ENCODE measurements at places on chromosomes 4 and X.
A peak's percentile ranks its signal among the peaks of the same experiment; 100 is the strongest.

DNA sequence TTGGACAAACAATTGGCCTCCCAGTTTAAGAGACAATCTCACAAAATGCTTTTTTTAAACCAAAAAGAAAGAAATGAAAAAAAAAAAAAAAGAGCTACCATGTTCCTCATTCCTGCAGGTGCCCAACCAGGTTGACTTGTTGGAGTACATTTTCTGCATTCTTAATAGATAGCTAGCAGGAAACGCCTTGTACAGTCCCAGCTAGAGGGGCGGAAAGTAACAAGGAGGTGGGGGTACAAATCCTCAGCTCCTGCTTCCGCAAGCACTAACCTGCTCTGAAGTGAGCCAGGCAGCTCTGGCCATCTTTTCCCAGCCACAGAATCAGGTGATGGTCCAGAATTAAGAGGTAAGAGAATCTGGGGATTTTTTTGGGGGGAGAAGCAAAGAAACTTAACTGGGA is at the start of gene VGLL1:
VGLL1 (plus strand) TSS at position 265 of the 400 bp plus-strand sequence. CDS start 3,806 bp downstream, outside the sequence.
- no peak for DNase-seq

DNA sequence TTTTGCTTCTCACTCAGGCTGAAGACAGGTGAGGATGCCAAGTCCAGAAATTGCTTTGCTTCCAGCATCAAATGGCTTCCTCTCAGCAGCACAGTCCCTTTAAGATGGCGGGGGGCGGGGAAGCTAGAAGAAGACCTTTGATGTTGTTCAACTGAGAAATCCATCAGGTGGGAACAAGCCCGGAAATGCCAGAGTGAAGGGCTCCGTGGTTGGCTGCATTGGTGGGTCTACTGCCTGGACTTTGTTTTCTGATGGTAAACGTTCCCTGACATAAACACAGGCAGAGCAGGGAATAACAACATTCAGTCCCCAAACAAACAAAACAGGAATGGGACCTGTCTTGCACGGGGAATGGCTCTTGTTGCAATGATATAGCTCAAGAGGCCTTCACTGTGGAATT is 37.3 kb downstream of the APLN start:
- DNase-seq = no peak

DNA sequence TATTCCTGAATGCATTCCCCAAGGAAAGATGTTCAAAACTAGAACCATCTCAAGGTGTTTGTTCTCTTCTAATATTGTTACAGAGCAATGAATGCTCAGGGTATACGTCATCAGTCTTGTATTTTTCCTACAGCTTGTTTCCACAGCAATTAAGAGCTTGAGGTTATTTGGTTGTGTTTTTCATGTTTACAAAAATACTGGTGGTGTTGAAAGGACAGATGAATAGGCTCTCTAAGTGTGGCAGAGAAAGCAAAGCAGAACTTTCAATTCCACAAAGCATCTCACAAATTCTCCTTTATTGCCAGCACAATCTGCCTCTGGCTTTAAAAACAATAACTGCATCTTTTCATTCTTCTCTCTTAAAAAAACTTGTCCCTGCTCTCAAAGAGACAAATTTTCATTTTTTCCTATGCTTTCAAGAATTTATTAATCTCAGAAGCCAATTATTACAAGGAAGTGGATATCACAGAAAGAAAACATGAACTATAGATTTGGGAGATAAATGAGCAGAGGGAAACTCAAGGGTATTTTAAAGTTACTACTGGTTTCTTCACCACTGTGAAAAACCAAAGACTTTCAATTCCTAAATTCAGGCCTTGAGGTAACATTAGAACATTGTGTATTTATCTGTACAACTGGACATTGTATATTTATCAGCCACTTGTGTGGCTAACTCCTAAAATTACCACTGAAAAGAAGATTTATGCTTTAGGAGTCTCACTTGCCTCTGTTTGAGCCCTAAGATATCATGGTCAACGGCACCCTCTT is 49.2 kb downstream of the DDX53 start:
- no peak for DNase-seq

- no peak for DNase-seq
Observed at GRCh38 chr4:94545296-94545695, 93.6 kb downstream of the PDLIM5 start.

- DNase-seq = peak; percentile 94
Observed at GRCh38 chrX:12949927-12950656, 24.8 kb upstream of the TMSB4X start.

- DNase-seq = no peak
Observed at GRCh38 chr4:70356185-70356584, 4.4 kb upstream of the SMR3A start.

- DNase-seq = peak; percentile 84
Observed at GRCh38 chr4:6200011-6200921, at the start of gene JAKMIP1. JAKMIP1 (minus strand) TSS chr4:6200549; CDS start chr4:6112850, 87,699 bp downstream.

- DNase-seq = no peak
Observed at GRCh38 chr4:108828620-108829019, 65.8 kb upstream of the ETNPPL start.

GRCh38 chrX:134533352-134533751 is 73.4 kb downstream of the HPRT1 start:
- no peak for DNase-seq

DNA sequence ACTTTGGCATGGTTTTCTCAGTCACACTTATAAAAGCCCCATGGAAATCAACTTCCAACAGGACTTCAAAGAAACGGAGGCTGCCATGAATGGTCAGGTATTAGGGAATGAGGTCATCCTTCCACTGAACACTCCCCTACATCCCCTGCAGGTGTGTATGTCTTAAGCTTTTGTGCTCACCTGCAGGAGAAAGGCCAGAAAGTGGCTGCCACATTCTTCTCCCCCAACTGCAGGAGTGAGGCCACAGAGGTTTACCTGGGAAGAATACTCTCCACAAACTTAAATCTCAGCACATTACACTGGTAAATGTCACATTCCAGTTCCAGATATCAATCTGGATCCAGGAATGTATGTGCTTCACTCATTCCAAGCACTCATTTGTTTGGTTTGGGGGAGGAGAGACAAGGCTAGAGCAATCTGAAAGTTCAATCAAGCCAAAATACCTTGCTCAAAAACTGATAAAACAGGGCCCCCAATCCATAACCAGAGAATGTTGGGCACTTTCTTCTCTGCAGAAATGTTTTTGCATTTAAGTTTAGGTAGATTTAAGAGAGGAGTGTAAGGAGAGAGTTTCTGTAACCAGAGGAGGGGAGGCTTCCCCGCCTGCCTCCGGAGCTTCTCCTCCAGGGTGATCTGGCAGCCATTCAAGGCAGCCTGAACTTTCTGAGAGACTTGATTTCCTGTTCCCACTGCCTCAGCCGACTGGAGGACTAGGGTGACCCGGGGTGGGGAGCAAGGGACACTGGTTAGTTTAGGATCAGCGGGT is 15.4 kb downstream of the FAM9C start:
- no peak for DNase-seq

DNA sequence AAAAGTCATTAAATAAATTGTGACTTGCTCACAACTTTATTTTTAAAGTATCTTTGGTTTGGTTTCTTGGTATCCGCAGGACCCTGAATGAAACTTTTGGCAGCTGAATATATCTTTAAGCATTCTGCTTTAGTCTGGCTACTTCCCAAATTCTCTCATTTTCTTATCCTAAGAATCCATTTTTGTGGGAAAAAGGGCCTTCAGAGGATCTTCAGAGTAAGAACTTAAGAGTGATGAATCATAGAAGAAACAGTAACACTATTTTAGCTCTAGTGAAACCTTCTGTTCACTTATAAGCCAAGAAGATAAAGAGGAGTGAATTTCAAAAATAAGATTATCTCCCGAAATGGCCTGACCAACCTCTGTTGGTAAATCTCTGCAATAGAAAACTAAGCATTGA is 540.6 kb upstream of the MAGEB18 start:
- no peak for DNase-seq

- peak; percentile 63 for DNase-seq
Observed at GRCh38 chr4:123870216-123870876, 473.8 kb downstream of the SPRY1 start.

GRCh38 chrX:140975472-140975871 is 26.9 kb upstream of the SPANXB1 start:
- no peak for DNase-seq

DNA sequence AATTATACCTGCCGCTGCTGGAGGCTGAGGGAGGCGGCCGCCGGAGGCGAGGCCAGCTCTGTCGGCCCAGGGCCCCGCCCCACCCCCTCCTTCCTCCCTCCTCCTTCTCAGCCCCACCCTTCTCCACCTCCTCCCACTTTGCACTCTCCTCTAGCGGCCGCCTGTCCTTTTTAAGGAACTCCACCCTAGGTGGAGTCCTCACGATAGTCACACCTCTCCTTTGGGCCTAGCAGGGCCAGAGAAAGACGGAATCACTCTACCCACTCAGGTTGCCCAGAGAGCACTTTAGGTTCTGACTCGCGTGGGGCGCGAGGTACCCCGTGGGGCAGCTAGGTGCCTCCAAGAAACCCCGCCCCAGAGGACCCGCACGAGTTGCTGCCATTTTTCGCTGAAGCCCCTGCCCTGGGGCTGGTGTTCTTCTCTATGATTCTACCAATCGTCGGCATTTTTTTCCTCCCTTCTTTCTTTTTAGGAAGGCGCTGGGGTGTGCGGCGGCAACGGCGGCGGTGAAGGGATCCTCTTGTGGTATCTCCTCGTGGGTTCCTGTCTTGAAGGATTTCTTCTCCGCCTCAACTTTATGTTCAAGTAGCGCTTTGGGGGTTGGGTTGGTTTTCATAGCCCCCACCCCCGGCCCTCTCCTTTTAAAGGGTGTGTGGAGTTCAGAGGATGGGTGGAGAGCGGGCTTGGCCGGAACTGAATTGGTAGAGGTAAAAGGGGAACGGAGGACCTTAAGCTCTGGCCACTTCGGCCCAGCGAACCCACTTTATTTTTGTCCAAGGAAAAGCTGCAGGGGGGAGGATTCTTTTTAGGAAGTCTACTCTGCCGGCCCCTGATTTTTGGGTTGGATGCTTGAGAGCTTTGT is at the start of gene KLF8:
KLF8 (plus strand) TSS at position 136 of the 862 bp plus-strand sequence. CDS start 979 bp downstream, outside the sequence.
- no peak for DNase-seq

DNA sequence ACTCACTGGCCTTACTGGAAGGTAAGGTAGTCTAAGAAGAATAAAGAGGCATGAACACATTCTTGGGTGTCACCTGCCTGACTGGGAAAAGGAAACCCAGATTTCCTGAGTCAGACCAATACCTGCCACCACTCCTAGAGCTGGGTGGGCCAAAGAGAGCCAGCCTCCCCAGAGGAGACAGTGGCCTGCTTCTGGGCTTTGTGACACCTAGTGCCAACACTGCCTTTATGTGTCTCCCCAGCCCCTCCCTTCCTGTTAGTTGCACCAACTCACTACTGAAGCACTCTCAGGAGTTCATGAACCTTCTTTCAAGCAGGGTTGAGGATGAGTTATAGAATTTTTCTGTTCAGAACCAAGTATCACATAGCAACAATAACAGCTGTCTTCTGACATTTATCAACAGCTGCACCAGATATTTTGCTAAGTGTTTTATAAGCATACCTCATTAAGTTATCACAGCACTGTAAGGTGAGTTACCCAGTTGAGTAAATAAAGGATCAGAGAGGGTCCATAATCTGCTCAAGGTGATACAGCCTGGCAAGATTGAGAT is 77.6 kb upstream of the ETNPPL start:
- no peak for DNase-seq
